ENCODE measurements at places on chromosomes 13 and 19.
A peak's percentile ranks its signal among the peaks of the same experiment; 100 is the strongest.

DNA sequence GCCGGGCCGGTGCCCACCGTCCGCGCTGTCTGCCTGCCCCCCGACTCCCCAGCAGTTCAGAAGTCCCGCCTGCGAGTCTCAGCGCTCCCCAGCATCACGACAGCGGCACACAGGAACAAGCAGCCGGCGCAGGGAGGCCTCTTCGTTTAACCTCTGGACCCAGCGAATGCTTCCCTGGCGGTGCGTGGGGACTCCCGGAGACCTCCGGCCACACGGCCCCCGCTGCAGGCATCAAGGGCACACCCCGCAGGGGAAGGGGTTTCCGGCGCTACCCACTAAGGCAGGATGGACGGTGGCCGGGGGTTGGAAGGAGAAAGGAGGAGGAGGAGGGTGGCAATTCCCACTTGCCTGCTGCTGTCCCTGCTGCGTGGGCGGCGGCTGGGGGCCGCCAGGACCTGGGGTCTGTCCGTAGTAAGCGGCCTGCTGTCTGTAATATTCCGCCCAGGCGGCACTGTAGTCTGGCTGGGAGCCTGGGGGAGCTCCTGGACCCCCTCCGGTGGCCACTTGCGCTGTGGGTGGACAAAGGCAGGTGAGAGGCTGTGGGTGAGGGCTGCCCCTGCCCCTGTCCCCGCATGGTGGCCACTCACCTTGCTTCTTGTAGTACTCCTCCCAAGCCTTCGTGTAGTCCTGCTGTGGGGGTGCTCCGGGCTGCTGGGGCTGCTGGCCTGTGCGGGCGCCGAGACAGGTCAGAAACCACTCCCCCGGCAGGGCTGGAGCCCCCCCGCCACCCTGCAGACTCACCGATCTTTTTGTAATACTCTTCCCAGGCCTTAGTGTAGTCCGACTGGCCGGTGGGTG, 9.6 kb downstream of the KHSRP start:
- no peak for DNase-seq

GRCh38 chr13:76632401-76633044, 253.7 kb downstream of the KCTD12 start:
- no peak for DNase-seq

GRCh38 chr19:24078680-24079079, 8.3 kb upstream of the ZNF254 start:
- DNase-seq: no peak

DNA sequence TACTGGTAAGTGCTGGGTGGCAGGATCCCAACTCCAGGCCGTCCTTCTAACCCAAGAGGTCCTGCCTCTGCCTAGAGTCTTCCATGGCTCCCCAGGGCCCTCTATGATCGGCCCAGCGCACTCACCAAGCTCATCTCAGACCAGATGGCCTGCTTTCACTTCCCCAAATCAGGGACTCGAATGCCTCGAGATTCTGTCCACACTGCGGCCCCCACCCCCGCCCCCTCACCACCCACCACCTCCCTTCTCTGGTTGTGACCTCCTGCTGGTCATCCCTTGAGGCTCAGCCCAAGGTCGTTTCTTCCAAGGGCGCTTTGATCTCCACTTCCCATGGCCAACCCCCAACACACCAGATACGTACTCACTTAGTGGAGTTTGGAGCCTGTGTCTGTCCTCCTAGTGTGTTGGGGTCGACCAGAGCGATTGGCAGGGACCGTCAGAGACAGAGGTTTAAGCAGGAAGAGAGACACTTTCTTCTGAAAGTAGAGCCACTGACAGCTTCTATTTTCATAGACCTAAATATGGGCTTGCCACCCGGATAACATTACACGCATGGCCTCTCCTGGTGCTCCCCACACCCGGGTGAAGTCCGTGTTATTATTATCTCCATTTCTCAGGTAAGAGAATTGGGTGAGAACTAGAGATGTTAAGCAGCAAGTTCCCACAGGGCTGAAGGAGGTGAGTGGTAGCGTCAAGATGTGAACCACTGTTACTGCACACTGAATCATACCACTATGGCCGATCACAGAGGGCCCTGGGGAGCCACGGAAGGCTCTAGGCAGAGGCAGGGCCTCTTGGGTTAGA, at the start of gene FCER2:
FCER2 (minus strand) TSS at position 478 of the 804 bp plus-strand sequence. CDS start 2,371 bp downstream, outside the sequence.
- no peak for DNase-seq

GRCh38 chr19:3413796-3414327, 47.5 kb downstream of the NFIC start:
- DNase-seq: no peak

DNA sequence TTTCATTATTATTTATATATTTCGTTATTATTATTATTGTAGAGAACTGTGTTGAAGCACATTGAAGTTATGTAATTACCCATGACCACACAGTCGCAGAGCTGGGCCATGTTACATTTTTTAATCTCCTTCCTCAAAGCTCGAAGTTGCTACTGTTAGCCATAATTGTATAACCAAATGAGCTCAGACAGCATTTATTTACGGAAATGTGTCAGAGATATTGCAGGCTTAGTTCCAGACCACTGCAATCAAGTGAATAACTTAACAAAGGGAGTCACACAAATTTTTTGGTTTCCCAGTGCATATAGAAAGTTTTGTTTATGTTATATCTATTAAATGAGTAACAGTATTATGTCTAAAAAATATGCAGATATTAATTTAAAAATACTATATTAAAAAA, 147.1 kb upstream of the SLITRK1 start:
- no peak for DNase-seq

DNA sequence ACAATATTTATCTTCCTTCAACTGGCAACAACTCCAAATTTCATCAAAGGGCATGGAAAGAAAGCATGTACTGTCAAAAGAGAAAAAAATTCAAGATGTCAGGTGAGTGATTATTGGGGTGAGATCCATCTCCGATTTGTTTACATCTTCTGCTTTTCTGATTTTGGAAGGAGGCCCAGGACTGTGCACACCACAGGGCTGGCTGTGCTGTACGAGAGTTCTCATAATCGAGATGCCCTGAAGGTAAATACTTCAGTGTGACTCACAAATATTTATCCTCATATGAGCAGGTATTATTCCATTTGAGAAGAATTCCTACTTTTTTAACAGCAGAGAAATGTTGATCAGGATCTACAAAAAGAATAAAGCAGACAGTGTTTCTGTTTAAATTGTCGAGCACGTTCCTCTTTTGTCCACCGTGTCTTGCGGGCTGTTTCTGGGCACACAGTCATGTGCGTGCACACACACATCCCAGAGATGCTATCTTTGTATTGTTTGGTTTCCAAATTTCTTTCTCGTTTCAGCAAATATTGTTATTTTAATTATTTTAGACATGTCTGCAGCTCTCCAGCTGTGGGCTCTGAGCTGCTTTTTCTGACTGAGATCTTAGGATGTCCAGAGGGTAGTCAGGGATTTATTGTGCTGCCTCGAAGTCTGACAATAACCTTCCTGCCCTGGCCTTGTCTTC, 103.8 kb downstream of the KL start:
- no peak for DNase-seq

GRCh38 chr19:16849168-16849567, 20.0 kb downstream of the SIN3B start:
- no peak for DNase-seq

- no peak for DNase-seq
These were observed at the start of gene DOCK9 for GRCh38 chr13:98977568-98978265. DOCK9 (minus strand) TSS chr13:98978064; CDS start chr13:98977909, 155 bp downstream.

GRCh38 chr13:39324806-39325311, 278.1 kb downstream of the LHFPL6 start:
- DNase-seq: no peak

- no peak for DNase-seq
These were observed 64.9 kb downstream of the EDNRB start for GRCh38 chr13:77853703-77854102.

DNA sequence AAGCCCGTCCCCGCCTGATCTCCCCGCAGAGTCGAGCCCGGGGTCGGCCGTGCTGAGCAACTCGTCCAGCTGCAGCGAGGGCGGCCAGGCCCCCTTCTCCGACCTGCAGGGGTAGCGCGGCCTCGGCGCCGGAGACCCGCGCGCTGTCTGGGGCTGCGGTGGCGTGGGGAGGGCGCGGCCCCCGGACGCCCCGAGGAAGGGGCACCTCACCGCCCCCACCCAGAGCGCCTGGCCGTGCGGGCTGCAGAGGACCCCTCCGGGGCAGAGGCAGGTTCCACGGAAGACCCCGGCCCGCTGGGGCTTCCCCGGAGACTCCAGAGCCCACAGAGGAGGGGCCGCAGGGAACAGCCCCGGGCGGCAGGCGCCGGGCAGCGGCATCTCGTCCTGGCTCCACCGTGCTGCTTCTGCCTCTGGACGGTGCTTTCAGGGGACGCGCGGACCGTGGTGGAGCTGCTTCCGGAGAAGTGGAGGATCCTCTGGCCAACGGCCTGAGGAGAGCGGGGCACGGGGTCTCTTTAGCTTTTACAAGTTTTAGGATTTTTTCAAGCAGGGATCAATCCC, 8.8 kb upstream of the F7 start:
- DNase-seq: no peak

DNA sequence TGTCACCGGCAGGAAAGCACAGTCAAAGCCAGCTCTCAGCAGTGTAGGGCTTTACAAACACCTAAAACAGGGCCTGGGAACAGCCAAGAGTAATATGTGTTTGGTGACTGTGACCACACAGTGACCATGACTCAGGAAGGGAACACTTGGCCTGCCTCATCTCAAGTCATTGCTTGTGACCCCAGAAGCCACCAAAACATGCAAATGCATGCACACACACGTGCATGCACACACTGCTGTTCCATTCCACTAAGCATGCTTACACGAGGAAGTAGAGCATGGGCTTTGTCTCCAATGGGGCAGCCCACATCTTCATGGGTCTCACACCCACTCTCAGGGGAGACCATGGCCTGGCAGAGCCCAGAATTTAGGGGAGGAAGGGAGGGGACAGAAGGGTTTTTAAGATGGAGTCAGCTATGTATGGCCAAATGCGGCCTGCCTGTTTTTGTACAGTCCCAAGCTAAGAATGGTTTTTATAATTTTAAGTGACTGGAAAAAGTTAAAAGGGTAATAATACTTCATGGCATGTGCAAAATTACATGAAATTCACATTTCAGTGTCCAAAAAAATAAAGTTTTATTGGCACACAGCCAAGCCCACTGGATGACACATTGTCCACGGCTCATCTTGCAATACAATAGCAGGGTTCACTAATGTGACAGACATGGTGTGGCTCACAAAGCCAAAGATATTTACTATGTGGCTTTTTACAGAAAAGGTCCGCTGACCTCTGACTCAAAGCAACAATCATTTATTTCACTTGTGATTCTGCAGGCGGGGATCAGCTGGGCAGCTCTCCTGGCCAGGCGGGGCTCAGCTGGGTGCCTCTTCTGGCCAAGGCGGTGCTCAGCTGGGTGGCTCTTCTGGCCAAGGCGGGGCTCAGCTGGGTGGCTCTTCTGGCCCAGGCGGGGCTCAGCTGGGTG, 17.3 kb downstream of the ZFR2 start:
- DNase-seq: no peak

GRCh38 chr13:77779552-77780272, 82.2 kb downstream of the SLAIN1 start:
- no peak for DNase-seq

DNA sequence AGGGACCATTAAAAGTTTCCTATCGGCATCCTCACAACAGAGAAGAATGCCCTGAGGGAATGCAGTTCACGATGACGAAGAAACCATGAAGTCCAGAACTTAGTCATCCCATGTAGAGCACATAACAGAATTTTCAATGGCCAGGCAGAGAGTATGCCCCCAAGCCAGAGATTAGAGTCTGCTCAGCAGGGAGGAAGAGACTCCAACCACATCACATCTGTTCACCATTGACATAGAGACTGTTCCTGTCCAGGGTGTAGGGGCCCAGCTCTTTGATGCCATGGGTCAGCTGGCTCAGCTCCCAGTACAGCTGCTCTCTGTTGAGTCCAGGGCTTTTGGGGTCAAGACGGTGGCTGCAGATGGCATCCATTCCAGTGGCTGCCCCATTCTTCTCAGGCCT, 68.2 kb downstream of the MBD3L1 start:
- DNase-seq: no peak

DNA sequence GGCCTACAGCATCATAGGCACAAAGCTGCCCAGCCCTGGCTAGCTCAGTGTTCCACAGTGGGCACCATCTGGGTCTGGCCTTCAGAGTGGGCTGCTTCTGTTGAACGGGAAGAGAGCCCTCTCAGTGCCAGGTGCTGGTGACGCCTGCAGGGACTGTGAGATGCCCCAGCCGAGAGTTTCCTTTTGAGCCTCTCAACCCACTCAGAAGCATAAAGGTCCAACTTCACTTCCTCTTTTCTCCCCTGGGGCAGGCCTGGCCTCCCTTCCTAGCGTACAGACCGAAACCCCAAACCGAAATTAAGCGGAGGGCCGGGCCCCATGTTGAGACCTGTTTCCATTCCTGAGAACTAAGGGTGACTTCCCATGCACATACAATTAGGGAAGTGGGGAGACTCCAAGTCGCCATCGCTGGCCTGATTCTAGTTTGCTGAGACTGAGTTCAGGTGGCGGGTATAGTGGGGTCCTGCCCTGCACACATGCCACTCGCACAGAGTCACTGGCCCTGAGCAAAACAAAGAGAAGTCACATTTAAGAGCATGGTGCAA, 6.9 kb downstream of the RAB8A start:
- DNase-seq: peak; percentile 18

DNA sequence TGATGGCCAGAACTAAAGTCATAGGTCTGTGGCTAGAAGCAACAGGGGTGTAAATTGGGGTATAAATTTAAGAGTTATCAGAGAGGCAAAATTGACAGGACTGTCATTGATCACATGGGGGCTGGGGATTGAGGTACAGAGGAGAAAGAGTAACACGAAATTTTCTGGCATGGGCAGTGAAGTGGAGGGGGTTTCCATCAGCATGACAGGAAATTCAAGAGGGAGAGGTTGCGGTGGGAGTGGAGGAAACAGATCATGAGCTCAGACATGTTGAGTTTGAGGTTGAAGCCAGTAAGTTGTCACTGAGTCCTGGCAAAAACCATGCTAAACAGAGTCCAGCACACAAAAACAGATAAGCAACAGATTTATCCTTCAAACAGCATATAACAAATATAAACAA, 192.1 kb upstream of the TSC22D1 start:
- peak; percentile 21 for DNase-seq

Measured in stimulated activated CD4-positive, alpha-beta T cell treated with anti-CD3 and anti-CD28 coated beads, Interleukin-1b, Interleukin-23, amount 100 ng/mL, for 4 hours (primary cell).